ENCODE measurements at places on chromosomes 12 and 14.

GRCh38 chr12:92503971-92504593 lies 198.7 kb upstream of the PLEKHG7 start:
- no peak for DNase-seq

DNA sequence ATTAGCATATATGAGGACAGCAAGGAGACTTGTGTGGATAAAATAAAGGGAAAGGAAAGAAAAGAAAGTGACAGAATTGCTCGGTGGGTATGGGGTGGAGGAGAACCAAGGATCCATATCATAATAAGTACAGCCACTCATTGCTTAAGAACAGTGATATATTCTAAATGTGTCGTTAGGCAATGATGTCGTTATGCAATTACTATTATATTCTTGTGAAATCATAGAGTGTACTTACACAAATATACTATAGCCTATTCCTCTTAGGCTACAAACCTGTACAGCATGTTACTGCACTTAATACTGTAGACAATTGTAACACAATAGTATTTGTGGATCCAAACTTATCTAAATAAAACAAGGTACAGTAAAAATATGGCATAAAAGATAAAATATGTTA lies 271.1 kb downstream of the CCER1 start:
- no peak for DNase-seq

GRCh38 chr14:23829736-23830471 lies 123.7 kb upstream of the DHRS4 start:
- DNase-seq, result no peak

- peak; percentile 59 for DNase-seq
These were observed 59.5 kb downstream of the ETNK1 start for GRCh38 chr12:22684140-22685118.

DNA sequence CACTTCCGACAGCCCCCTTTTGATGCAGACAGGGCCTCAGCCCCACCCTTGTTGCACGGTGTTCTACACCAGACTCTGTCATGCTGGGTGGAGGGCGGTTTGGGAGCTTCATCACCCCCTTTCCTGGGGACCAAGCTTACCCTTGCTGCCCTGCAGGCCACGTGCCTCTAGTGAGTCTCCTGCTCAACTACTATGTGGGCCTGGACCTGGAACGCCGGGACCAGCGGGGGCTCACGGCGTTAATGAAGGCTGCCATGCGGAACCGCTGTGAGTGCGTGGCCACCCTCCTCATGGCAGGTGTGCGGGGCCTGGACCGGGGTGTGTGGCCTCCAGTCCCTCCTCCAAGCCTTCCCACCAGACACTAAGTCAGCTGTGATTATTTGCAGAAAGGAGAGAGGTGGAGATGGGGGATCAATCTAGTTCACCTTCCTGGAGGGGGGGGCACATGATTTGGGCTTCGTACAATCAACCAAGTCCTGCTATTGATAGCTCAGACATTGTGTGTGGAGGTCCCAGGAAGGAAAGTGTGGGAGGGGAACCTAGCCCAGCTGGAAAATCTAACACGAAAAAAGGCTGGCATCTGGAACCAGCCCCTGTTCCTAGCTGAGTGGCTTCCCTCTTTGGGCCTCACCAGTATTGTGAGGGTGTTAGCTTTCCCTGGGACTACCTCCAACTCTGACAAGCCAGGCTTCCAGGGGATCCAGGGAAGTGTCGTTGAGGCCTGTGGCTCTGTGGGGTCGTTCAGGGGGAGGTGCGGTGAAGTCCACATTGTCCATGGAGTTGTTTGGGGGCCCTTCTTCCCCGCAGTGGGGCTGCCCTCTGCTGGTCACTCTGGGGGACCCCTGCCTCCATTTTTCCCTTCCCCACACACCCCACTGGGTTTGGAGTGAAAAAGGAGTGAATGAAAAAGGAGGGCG lies 1.6 kb downstream of the ANKRD33 start:
- DNase-seq, result no peak

- no peak for DNase-seq
These were observed 56.3 kb downstream of the NIN start for GRCh38 chr14:50774542-50775267.

GRCh38 chr14:22512106-22512814 lies 76.8 kb downstream of the DAD1 start:
- no peak for DNase-seq

DNA sequence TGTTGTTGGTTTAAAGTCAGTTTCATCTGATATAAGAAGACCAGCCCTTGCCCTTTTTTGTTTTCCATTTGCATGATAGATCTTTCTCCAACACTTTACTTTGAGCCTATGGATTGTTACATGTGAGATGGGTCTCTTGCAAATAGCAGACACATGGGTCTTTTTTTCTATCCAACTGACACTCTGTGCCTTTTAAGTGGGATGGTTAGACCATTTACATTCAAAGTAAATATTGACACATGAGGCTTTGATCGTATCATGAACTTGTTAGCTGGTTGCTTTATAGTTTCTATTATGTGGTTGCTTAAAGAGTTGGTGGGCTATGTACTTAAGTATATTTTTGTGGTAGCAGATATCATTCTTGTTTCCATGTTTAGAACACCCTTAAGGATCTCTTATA lies 213.4 kb upstream of the G2E3 start:
- DNase-seq, result no peak

- no peak for DNase-seq
These were observed 1.4 kb upstream of the CDCA4 start for GRCh38 chr14:105022276-105022670.

DNA sequence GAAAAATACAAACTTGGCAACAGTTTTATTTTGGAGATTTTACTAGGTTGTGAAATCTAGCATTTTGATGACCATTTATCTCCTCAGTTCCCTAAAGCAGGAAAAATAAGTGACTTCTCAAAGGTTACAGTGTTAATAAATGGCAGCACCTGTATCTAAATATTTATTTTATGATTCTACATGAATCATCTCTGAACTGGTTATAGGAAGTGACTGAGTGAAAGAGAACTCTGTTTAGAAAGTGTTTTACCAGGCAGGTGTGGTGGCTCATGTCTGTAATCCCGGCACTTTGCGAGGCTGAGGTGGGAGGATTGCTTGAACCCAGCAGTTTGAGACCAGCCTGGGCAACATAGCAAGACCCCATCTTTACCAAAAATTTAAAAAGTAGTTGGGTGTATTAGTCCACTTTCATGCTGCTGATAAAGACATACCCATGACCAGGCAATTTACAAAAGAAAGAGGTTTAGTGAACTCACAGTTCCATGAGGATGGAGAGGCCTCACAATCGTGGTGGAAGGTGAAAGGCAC lies 26.3 kb downstream of the MIPOL1 start:
- no peak for DNase-seq

GRCh38 chr12:16506394-16506793 lies 99.6 kb downstream of the LMO3 start:
- no peak for DNase-seq

DNA sequence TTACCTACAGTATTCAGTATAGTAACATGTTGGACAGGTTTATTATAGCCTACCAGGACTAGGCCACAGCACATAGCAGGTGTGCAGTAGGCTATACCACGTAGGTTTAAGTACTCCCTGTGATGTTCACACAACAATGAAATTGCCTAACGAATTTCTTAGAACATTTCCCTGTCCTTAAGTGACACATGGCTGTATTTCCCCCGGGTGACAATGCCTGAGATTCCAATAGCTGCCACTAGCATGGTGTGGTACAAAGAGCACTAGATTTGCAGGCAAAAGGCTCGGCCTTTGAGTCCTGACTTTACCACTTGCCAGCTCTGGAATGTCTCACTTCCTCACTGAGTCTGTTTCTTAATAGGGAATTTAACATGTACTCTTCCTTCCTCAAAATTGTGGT lies 19.7 kb downstream of the PTPN21 start:
- no peak for DNase-seq

DNA sequence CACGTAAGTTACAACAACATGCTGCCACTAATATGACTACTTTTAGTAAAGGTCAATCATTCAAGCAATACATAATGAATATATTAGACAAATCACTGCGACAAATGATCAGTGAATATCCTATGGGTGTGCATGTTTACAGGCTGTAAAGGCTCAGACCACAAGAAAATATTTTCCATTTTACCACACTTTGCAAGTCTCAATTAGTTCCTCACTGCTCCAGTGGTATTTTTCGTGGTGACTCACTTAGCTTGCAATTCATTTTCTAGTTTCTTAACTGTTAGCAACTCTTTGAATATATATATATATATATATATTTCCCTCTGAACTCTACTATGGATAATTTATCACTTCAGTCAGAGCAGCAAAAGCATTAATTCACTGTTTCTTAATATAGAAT lies 96.9 kb downstream of the EML5 start:
- no peak for DNase-seq

DNA sequence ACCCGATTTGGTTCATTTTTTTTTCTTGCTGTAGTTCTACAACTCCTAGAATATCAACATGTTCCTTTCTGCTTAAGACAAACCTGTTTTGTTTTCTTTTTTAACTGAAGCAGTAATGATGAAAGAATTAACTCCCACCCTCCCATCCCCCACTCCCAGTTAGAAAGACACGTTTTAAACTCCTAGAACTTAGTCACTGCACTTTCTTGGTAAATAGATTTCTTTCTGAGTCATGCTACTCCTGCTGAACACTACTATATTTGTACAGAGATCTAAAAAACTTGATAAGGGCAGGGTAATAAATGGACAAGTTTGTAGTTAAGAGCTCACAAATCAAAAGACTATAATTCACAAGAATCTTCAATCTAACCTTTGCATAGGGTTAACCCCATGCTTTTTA lies 118.9 kb upstream of the PTPRB start:
- DNase-seq, result no peak

DNA sequence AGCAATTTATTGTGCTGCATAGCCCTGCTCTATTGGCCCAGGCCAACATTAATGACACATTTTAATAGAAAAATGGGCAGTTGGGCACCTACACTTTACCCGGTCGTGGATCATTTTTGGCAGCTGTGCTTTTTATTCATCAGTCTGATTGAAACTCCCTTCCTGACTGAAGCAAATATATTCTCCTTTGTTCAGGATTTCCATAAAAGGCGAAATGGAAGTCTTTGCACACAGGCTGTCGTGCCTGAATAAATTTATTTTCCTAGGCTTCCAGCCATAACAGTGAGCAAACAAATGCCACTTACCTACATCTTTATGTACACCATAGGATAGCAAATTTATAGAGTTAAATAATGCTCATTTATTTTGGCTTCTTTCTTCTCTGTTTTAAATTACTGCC lies 480.7 kb upstream of the DCN start:
- DNase-seq, result no peak

GRCh38 chr12:53746592-53747092 lies 5.1 kb downstream of the CISTR start:
- DNase-seq, result peak; percentile 94

GRCh38 chr14:64038841-64039542 lies 186.2 kb downstream of the SYNE2 start:
- no peak for DNase-seq

DNA sequence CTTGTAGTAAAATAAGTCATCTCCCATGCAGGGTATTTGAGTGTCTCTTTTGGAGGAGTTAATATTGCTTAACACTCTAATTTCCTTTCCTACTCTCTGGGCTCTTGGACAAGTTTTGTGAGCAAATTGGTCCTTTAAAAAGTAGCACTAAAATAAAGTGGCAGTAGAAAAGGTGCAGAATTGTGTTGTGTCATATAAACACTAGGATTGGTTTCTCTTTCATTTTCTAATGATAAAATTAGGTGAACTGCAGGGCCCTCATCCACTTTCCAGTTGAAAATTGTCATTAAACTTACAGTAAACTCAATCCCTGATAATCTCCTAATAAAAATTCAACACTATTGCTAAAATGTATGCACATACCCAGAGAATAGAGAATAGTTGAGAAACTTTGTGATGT lies 42.6 kb upstream of the REP15 start:
- no peak for DNase-seq

- DNase-seq, result no peak
These were observed 2.6 kb upstream of the WNK1 start for GRCh38 chr12:749751-750270.

- DNase-seq, result no peak
These were observed 75.7 kb downstream of the HSD17B6 start for GRCh38 chr12:56838621-56839488.
